SK-MEL-5 (cell line): ENCODE measurements at places on chromosomes 5 and 9. TPM values are rescaled to one million over a fixed set of nuclear protein-coding genes. Genes with fewer than 3 reads are reported as not detected.

DNA sequence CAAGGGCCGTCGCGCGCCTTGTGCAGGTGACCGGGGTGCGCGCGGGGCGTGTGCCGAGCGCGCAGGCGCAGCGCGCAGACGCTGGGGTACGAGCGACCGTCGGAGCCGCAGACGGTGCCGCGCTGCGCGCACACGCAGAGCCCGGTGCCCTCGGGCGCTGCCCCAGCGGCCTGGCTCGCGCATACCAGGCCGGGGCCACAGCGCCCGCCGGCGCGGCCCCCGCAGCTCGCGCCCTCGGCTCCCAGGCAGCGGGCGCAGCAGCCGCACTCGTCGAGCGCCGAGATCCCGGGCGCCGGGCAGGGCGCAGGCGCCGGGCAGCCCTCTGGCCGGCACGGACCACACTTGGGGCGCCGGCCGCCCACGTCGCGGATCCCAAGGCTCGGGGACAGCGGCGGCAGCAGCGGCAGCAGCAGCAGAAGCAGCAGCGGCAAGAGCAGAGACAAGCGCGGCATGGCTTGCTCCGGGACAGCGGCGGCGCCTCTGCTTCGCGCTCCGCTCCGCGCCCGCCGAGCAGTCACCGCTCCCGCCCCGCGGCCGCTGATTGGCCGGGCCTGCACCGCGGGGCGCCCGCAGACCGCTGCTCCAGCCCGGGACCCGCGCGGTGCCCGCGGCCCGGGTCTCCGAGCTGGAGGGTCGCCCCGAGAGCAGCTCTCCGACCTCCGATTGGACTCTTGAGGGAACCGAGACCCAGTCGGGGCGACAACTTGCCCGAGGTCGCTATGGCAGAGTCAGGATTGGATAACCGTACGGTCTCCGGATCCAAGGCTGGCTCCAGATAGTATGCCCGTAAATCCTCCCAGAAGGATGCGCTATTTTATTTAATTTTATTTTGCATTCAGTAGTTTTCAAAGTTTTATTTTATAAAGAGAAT is at the start of gene IGFBPL1:
Gene IGFBPL1 (minus strand): TSS at position 482 of the 871 bp plus-strand sequence. CDS start 30 bp downstream, at position 452.
- peak; percentile 23 for DNase-seq

DNA sequence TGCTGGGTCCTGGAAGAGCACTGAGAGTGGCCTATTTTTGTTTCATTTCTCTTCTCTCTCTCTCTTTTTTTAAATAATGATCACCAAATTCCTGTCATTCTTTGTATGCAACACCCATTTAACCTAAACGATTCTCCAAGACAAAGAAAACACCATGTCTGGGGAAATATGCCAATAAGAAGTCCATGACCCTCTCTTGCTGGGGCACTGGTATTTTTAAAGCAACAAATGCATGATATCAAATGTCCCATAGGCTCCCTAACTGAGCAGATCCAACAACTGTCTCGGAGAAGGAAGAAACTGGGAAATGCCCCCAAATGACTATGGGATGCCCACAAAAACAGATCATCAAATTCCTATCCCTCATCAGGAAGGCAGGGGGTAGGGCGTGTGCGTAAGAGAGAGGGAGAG is 567.4 kb downstream of the CCDC171 start:
- no peak for DNase-seq

- no peak for DNase-seq
Observed at GRCh38 chr9:125541840-125542243, 165.2 kb downstream of the MAPKAP1 start.

DNA sequence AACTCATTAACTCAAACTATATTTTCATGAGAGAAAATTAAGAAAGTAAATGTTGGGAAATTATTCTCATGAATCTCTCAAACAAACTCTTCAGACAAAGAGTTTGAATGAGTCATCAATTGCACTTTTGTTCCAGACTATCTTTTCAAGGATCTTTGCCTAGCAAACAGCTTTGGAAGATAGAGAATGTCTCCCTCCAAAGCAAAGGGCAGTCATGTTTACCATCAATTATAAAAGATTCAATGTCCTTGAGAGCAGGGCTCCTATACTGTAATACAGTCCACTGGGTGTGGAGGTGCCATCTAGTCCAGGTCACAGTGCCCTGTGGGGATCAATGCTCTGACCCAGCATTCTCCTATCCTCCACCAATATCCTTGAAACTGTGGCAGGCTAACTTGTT is 1429.3 kb downstream of the EFNA5 start:
- no peak for DNase-seq

DNA sequence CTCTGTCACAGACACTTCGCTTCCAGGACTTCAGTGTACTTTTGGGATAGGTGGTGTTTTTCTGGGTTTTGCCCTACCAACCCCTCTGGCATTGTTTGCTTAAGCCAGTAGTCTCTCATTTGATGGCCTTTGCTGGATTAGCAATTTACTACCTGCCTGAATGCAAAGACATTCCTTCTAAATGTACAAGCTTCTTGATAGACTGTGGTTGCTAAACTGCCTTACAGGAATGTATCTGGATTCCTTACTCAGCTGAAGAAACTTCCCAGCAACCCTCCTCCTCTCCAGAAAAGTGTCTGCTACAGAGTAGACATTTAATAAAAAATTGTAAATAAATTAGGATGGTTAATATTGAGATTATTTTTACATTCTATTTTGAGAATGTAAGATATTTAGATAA is 1916.7 kb downstream of the EFNA5 start:
- no peak for DNase-seq

GRCh38 chr5:153404747-153405146 is 85.7 kb upstream of the GRIA1 start:
- DNase-seq, result no peak

PCDHB15 gene
- 1.1 and 1.6 TPM in 2 replicates for total RNA-seq

NUDT2 gene
- total RNA-seq, result 14.5 and 17.7 TPM in 2 replicates

OR1Q1 gene
- total RNA-seq, result not detected in 2 replicates

FOXD4L3 gene
- total RNA-seq, result not detected in 2 replicates
